ENCODE measurements at places on chromosomes 7 and 10. TPM values are rescaled to one million over a fixed set of nuclear protein-coding genes. Genes with fewer than 3 reads are reported as not detected.

The CAV1 gene
- 426 TPM for polyA plus RNA-seq

The PRSS1 gene
- not detected for polyA plus RNA-seq

The CC2D2B gene
- 2.0 TPM for polyA plus RNA-seq

The TRIM50 gene
- polyA plus RNA-seq, result 0.28 TPM

The FOXI2 gene
- polyA plus RNA-seq, result not detected

The LRGUK gene
- 2.1 TPM for polyA plus RNA-seq

The IL6 gene
- polyA plus RNA-seq, result 3.9 TPM

The NAT16 gene
- polyA plus RNA-seq, result 0.07 TPM

The LBX1 gene
- polyA plus RNA-seq, result 0.56 TPM

The ZNF3 gene
- polyA plus RNA-seq, result 50.5 TPM

The TMEM184A gene
- polyA plus RNA-seq, result 2.5 TPM

The FOXL3 gene
- not detected for polyA plus RNA-seq

The PON2 gene
- polyA plus RNA-seq, result 292 TPM

The CELF2 gene
- polyA plus RNA-seq, result 60.1 TPM

The TNPO3 gene
- polyA plus RNA-seq, result 35.8 TPM

The CYP2W1 gene
- polyA plus RNA-seq, result 8.3 TPM

The OR2F1 gene
- polyA plus RNA-seq, result 0.65 TPM

The LIPM gene
- not detected for polyA plus RNA-seq

The VWDE gene
- polyA plus RNA-seq, result 3.0 TPM

The GCK gene
- 2.7 TPM for polyA plus RNA-seq

The BLNK gene
- 15.3 TPM for polyA plus RNA-seq

The CPA1 gene
- 1.5 TPM for polyA plus RNA-seq

The CARD11 gene
- polyA plus RNA-seq, result 3.1 TPM

The CTTNBP2 gene
- 19.6 TPM for polyA plus RNA-seq

The SH2D4B gene
- polyA plus RNA-seq, result 0.16 TPM

The EXOC4 gene
- 70.3 TPM for polyA plus RNA-seq

The NEBL gene
- polyA plus RNA-seq, result 14.9 TPM

The GPC2 gene
- 17.0 TPM for polyA plus RNA-seq

The ZP3 gene
- 2.3 TPM for polyA plus RNA-seq

The TUBB8 gene
- polyA plus RNA-seq, result 0.85 TPM

The CHRM2 gene
- polyA plus RNA-seq, result 0.60 TPM

Data from left lung (tissue), 14 donors.